NCI-H510A treated with DMSO at 0.1 percent for 48 hours (cell line): ENCODE measurements at places on chromosomes 1 and 21.

- no peak for DNase-seq
Measured at GRCh38 chr1:6614929-6615785, 1.6 kb downstream of the PHF13 start.

DNA sequence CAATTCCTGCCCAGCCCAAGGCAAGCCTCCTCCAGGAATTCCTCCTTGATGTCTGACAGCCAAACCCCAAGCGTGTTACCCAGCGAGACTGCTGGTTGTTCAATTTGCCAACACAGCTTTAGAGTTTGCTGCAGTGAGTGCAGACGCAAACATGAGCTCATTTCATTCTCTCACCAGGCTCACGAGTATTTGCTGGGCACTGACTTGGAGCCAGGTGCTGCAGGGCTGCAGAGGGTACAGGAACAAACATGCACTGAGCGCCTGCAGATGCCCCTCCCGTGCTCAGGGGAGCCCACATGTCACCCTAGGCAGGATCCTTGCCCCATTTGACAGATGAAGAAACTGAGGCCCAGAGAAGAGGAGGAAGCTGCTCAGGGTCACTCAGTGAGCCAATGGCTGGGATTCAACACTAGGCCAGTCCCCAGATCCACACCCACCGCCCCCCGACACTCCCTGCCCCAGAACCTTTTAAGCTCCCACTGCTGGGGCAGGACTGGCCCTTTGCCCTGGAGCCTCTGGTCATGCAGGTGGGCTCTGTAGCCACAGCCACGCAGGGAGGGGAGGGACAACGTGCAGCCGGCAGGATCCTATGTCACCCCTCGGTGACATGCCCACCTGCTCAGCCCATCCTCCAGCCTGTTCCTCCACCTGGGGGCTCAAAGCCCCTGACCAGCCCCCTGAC, 363.7 kb downstream of the MATN1 start:
- DNase-seq = no peak

DNA sequence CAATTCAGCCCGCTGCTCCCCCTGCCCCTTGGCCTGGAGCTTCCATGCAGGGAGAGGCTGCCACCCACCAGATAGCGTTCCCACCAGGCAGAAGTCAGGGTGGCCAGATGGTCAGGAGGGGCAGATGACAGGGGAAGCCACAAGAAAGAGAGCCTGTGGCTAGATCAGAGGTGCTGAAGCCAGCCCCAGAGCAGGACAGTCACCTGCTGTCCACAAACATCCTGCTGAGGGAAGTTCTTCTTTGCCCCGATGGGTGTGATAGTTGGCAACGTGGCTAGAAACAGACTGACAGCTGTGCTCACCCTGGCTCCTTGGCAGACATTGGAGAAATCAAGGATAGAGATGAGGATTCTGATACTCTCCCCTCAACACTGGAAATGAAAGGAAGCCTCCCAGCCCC, 27.2 kb upstream of the SRP9 start:
- no peak for DNase-seq

DNA sequence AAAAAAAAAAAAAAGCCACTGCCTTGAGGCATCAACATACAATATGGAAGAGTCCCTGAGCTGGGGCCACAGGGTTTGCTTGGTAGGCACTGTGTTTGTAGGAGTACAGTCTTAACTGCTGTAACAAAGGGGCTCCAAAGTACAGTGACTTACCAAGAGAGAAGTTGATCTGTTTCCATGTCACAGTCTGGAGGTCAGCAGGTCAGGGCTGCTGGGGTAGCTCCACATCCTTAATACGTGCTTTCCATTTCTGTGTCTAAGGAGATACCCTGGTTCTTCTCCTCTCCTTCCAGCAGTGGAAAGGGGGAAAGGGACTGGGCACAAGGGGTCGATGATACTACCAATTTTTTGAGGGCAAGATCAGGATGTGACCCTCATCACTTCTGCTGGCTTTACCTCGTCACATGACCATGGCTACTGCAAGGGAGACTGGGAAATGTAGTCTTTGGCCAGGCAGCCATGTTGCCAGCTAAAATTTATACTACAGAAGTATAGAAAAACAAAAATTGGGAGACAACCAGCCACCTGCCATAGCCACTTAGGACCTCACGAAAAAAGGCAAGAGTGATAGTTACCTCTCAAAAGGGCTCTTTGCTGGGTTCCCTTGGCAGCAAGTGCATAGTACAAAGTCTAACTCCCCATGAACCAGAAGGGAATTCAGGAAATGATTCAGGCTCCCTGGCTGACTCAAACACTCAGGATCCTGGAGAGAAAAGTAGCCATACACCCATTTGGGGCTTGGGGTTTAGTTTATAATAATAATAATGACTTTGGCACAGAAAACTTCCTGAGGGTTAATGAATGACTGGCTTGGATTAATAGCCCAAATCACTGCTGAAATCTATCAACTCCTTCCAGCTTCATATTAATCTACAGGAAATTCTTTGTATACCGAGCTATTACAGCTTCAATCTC, 52.7 kb upstream of the ATP5PO start:
- no peak for DNase-seq
